ENCODE measurements at places on chromosomes 7 and 10.

- DNase-seq: no peak
Observed at GRCh38 chr10:34655286-34656170, 159.6 kb downstream of the PARD3 start.

GRCh38 chr10:63084690-63085382, 48.3 kb upstream of the NRBF2 start:
- DNase-seq: no peak

- DNase-seq: no peak
Observed at GRCh38 chr7:129376076-129376777, 58.0 kb upstream of the STRIP2 start.

- peak; percentile 51 for DNase-seq
Observed at GRCh38 chr7:29866490-29866930, 60.2 kb downstream of the WIPF3 start.

DNA sequence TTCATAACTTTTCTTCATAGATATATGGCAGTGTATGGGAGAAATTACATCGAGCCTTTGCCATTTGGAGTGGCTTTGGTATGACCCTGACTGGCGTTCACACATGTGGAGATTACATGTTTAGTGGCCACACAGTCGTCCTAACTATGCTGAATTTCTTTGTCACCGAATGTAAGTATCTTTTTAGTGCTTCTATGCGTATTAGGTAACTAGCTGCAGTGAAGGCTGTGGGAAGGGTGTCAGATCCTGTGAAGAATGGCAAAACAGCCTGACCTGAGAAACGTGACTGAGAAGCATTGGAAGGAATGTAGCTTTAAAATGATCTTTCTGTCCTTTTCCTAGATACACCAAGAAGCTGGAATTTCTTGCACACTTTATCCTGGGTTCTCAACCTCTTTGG, 34.5 kb upstream of the VDAC2 start:
- no peak for DNase-seq

DNA sequence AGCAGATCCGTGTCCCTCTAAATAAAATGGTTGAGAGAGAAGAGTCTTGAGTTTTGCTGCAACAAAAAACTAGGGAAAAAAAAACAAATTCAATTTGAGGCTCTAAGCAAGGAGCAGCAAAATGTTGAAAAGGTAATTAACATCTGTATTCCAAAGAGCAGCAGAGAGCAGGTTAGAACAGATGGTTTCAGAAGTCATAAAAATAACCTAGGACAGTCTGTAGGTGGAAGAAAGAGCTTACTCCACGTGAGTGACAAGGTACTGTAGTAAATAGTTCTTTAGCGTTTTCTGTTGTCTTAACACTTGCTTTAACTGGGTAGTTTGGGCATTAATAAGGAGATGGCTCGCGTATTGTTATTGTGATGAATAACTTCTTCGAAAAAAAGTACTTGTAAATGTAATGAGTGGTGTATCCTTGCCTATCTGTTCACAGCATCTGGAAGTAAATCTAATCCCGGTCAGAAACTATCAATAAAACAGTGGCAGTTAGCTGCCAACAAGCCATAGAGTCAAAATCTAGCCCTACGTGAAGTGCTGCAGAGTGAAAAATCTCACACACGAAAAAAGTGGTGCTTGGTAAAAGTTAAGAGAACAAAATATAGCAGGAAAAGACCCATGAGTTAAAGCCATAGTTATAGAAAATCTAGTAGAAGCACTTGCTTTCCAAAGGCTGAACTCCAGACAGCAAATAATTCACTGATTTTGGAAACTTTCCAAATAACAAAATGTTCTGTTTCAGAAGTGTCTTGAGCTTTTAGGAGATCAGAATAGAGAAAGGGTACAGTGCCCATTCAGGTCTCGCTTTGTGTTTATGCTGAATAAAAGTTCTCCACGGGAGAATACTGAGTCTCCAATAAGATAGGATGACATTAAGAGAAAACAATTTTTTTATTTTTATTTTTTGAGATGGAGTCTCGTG, 49.3 kb upstream of the PARD3 start:
- no peak for DNase-seq

DNA sequence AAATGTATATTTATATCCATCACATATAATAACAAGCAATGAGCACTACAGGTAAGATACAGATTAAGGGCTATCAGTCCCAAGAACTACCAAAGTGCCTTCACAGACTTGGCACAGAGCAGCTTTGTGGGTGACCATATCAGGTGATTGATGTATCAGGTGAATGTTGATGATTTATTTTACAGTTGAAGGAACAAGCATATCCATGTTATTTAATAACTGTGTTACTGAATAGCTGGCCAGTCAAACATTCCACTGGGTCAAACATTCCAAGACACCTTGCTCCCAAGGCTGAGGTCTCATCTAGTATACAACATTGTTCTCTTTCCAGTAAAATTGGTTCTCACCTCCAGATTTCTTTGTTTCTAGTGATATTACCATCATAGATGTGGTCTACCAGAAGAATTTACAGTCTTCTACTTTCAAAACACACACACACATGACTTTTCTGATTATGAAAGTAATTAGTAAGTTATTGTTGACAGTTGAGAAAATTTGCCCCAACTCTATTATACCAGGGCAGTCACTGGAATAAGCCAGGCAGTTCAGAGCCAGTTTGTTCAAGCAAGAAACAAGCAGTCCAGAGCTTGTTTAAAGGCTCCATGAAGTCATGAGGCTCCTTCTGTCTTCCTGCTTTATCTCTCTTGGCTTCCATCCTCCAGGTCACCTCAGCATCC, 68.2 kb downstream of the ELAPOR2 start:
- DNase-seq: no peak

DNA sequence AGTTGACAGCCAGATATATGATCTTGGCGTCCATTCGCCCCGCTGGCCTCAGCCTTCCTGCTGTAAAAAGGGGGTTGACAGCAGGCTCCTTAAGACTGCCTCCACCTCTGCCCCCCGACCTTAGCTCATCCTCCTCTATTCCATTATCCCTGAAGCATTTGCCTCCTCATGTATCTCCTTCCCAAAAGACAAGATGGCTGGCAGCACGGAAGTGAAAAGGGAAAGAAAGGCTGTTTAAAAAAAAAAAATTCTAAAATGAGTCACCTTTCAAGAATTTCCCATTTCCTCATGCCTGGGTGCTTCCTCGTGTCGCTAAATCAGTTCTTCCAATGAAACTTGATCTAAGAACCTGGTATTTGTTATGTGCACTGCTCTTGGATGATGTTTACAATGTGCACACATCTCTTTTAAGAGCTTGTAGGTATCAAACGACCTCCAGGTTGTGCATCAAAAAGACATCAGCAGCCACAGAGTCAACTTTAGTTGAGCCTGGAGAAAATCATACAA, 1.7 kb downstream of the SCRN1 start:
- peak; percentile 7 for DNase-seq

DNA sequence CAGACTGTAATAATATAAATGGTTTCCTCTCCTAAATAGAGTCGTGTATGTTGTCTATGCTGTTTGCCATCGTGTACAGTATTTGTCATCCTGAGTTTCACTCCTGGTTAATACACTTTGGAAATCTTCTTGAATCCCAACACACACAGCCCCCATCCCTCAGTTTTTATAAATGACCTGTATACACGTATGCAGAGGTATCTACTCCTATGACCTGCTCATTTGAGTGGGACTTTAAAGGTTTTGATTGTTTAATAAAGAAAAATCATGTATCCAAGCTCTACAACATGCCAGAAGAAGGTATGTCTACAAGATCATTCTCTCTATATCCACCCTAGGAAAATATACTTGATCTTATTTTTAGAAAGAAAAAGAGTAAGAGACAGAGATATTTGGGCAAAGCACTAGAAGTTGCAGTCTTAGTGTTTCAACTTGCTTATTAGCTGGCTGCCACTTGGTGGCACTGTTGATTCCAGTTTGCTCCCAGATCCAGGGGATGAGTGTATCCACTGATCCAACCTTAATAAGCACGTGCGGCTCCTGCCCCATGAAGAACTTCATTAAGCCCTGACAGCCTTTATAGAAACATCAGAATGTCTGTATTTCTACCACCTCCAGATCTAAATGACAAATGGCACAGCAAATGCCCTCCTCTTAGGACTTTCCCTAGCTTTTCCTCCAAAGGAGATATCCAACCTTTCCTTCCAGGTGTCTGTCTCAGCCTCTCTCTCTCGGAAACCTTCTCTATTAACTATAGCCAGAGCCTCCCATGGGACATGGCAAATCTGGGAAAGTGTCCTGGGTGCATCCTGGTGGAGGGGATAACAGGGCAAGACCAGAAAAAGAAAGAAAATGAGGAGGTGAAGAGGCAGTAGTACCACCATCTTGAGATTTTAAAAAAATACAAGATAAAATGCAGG, 181.6 kb upstream of the NEBL start:
- peak; percentile 28 for DNase-seq

- no peak for DNase-seq
Observed at GRCh38 chr10:44511601-44512000, 126.7 kb upstream of the CXCL12 start.

- peak; percentile 36 for DNase-seq
Observed at GRCh38 chr10:30059209-30060107, at the start of gene JCAD. JCAD (minus strand) TSS chr10:30059586; CDS start chr10:30047812, 11,774 bp downstream.

DNA sequence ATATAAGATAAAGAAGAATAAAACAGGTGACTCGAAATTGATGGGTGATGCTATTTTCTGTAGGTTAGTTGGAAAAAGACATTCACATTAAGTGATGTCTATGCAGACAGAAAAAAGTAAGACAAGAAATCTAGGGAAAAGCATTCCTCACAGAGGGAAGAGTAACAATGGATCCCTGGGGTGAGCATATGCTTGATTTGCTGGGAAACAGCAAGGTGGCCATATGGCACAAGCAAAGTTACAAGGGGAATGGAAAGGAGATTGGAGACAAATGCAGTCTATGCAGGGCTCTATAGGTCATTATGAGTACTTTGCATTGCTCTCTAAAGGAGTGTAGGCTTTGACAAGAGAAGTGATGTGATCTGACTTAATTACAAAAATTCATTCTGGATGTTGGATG, 90.9 kb upstream of the ZNF804B start:
- no peak for DNase-seq

- DNase-seq: no peak
Observed at GRCh38 chr7:130353196-130353595, 8.6 kb downstream of the CPA5 start.

- no peak for DNase-seq
Observed at GRCh38 chr10:54496852-54497251, 304.2 kb downstream of the PCDH15 start.

- no peak for DNase-seq
Observed at GRCh38 chr7:102992938-102993717, 80.3 kb downstream of the LRRC17 start.

DNA sequence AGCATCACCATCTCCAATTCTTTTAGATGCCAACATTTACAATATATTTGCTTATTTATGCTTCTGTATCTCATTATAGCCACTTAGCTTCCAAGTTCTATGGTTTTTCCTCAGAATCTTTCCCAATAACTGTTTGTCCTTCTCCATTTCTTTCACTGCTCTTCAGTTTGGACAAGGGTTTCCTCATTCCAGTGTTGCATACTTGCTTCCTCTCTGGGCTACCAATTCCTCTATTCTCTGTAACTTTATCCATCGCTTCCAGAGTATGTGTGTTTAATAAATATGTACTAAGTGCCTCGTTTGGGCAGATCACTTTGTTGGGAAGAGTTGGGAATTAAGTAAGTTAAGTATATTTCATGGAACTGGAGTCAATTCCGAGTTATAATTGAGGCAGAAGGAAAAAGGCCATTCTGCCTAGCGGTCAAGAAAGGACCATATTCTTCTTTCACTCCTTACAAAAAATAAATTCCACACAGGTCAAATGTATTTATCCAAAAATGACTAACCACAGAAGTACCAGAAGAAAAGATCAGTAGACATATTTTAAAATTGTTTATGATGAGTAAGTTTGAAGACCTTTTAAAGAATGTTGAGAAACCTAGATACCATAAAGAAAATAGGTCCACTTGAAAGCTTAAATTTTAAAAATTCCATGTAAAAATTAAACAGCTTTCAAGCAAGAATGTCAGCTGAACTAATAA, 10.8 kb downstream of the STAMBPL1 start:
- DNase-seq: no peak

GRCh38 chr10:26621889-26622711, 75.4 kb upstream of the PDSS1 start:
- no peak for DNase-seq

DNA sequence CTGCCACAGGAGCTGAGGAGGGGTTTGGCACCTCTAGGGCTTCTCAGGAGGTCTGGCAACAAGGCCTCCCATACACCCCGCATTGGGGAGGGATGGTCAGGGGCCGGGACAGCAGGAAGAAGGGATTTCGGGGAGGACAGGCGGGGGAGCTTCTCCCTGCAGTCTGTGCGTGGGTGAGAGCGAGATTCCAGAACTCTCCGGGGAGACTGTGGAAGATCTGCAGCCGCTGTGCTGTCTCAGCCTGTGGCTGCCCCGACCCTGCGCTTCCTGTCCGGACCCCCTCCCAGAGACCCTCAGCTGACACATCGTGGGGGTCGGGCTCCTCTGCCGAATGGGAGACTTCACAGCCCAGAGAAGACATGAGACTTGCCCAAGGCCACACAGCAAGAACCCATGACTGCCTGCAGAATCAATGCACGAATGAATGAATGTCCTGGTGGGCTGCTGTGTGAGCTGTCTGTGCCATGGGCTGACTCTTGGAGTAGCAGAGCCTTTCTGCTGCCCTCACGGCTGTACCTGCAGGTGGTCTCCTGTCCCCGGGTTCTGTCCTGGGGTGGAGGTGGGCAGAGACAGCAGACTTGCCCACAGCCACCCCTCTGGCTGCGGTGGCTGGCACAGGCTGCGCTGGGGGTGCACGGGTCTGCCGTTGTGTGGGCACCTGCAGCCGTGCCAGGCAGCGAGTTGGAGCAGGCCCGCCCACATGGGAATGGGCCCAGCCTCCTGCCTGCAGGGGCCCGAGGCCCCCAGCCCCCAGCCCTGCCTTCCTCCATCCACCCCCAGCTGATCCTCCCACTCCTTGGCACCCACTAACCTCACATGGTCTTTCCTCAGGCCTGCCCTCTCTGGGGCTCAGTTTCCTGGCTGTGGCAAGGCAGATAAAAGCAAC, 16.3 kb upstream of the LFNG start:
- no peak for DNase-seq

- DNase-seq: no peak
Observed at GRCh38 chr7:37040330-37040729, 316.0 kb upstream of the AOAH start.

- DNase-seq: peak; percentile 63
Observed at GRCh38 chr10:87771871-87772500, 46.0 kb downstream of the ATAD1 start.

DNA sequence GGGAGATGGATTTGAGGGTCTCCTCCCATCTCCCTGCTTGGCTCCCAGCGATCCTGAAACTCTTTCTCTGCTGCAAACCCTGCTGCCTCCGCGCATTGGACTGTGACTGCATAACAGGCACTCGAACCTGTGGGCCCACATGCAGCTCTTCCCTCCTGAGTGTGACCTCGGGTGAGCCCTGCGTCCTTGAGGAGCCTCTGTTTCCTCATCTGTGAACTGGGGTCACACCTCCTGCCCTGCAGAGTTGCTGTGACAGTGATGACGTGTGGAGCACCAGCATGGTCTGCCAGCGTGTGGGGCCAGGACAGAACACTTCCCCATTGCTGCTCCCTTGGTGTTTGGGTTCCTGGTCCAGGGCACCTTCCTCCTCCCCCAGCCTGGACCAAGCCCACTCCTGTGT, 46.9 kb upstream of the PSMG3 start:
- no peak for DNase-seq

GRCh38 chr10:14126697-14127440, 203.9 kb downstream of the FRMD4A start:
- DNase-seq: no peak

- no peak for DNase-seq
Observed at GRCh38 chr10:133343558-133343957, 3.6 kb upstream of the PRAP1 start.

- no peak for DNase-seq
Observed at GRCh38 chr10:125037145-125037877, 95.4 kb downstream of the ZRANB1 start.
